Camera-type eye (tissue), 1 donor: ENCODE measurements at places on chromosomes 7 and 10. TPM values are rescaled to one million over a fixed set of nuclear protein-coding genes. Genes with fewer than 3 reads are reported as not detected.

IKZF1 gene
- 4.4 TPM for total RNA-seq

NAT16 gene
- 0.82 TPM for total RNA-seq

TUBAL3 gene
- total RNA-seq: 0.49 TPM

ADAM8 gene
- 4.0 TPM for total RNA-seq

FAM25A gene
- total RNA-seq: not detected

MYL10 gene
- 3.8 TPM for total RNA-seq

CNPY1 gene
- not detected for total RNA-seq

ZNF365 gene
- total RNA-seq: 2.9 TPM

KIAA1549 gene
- total RNA-seq: 16.4 TPM

AUTS2 gene
- total RNA-seq: 147 TPM

TMEM229A gene
- total RNA-seq: 1.9 TPM

PODXL gene
- 42.2 TPM for total RNA-seq

PDK4 gene
- 8.9 TPM for total RNA-seq

FAM20C gene
- total RNA-seq: 24.7 TPM

SPDYE11 gene
- total RNA-seq: not detected

CPA1 gene
- 0.66 TPM for total RNA-seq

PKD1L1 gene
- total RNA-seq: 2.1 TPM

H2BK1 gene
- total RNA-seq: not detected

MSMB gene
- total RNA-seq: not detected

CNNM1 gene
- 2.4 TPM for total RNA-seq

PHYHIPL gene
- 46.2 TPM for total RNA-seq

NUTM2B gene
- total RNA-seq: 0.66 TPM

TAS2R3 gene
- 4.2 TPM for total RNA-seq

TMEM236 gene
- 0.44 TPM for total RNA-seq

OPN4 gene
- total RNA-seq: not detected

LIPJ gene
- total RNA-seq: 0.22 TPM

ITPRID1 gene
- total RNA-seq: 0.11 TPM

OPALIN gene
- total RNA-seq: not detected

SUPV3L1 gene
- total RNA-seq: 38.6 TPM

SCART1 gene
- total RNA-seq: 2.9 TPM

IDI1 gene
- 72.8 TPM for total RNA-seq

CNTNAP2 gene
- total RNA-seq: 68.8 TPM

LRIT1 gene
- 51.8 TPM for total RNA-seq

GIMAP5 gene
- total RNA-seq: 14.8 TPM

TMEM243 gene
- total RNA-seq: 30.1 TPM

ZNF239 gene
- total RNA-seq: 11.5 TPM

CYP2C19 gene
- total RNA-seq: not detected

ITIH2 gene
- 2.9 TPM for total RNA-seq

PNLIPRP3 gene
- not detected for total RNA-seq

KAZALD1 gene
- 24.5 TPM for total RNA-seq
